Stimulated activated CD4-positive, alpha-beta T cell treated with anti-CD3 and anti-CD28 coated beads, Interleukin-1b, Interleukin-23, amount 100 ng/mL, for 1 hour (primary cell): ENCODE measurements at places on chromosomes 5 and 9.

- DNase-seq: peak; percentile 86
Measured at GRCh38 chr9:3525836-3526164, at the start of gene RFX3. Gene RFX3 (minus strand): TSS chr9:3526001. CDS start chr9:3395588, 130,413 bp downstream.

DNA sequence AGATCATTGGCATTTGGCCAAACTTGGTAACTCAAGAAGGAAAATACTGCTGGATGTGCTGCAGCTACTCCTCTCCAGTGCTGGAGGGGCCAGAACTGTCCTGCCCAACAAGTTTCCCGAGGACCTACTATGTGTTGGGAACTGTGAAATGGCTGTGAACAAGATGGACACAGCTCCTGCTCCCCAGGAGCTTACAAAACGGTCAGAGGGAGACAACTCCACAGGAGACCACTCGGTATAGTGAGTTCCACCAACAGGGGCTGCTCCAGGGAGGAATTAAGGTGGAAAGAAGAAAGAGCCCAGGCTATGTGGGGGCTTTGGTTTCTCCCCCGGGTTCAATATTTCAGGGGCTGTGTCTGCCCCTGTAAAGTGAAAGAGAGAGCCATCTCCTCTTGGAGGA lies 78.8 kb downstream of the GNA14 start:
- no peak for DNase-seq

- DNase-seq: no peak
Measured at GRCh38 chr9:134024214-134024792, 978 bp upstream of the BRD3OS start.

DNA sequence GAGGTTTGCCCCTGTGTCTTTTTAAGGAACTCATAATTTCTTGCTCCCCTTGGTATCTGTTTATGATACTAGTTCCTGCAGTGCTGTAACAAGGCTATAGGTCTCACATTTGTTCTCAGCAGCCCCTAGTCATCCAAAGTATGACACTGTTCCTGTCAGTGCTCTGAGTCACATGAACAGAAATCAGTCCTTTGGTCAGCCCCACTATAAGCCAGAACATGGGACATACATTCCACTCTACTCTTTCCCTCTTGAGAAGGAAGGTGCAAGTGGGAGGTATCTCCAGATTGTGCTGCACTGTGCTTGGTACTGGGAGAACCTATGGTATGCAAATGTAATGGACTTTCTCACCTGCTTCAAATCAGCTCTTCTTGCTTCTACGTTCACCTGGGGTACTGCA lies 87.0 kb downstream of the IARS1 start:
- no peak for DNase-seq

DNA sequence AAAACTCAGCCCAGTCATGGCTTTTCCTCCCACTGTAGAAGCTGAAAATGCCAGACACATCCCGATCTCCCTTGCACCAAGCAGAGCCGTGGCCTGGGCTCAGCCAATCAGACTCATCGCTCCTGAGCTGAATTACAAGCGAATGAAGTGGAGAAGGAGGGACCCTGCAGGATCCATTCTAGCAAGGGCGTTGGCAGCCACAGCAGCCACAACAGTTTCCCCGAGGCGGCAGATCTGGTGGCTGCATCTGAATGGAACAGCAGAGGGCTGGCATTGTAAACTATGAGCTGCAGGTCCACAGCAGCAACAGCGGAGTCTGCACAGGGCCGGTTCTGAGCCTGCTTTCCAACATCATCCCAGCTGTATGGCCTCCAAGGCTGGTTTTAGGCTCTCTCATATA lies 23.8 kb downstream of the ALG2 start:
- no peak for DNase-seq

GRCh38 chr5:170317499-170317898 lies 19.9 kb upstream of the LCP2 start:
- DNase-seq: no peak

GRCh38 chr5:89956838-89957237 lies 452.7 kb downstream of the CETN3 start:
- no peak for DNase-seq

DNA sequence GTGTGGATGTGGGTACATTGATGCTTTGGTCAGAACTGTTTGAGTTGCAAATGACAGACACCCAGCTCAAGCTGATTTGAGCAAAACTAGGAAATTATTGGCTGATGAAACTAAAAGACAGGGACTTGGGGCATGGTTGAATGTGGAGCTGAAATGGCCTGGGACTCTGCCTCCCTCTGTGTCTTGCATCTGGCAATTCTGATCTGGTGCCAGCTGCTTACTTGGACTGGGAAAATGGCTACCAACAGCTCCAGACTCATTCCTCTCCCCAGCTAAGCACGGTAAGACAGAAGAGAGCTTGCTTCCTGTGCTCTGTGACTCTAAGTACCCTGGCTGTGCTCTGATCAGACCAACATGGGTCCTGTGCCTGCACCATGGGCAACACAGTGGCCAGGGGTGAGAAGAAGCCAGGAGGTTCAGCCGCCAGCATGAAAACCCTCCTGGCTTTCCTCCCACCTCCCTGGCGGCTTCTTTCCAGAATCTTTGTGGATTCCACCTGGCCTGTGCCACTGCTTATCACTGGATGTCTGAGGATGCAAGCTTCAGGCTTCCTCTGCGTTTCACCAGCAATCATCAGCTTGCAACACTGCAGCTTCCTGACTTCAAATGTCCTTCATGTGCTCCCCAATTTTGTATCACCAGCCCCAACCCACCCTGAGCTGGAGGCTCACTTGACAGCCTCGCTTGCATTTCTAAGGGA lies 44.1 kb downstream of the C5orf15 start:
- no peak for DNase-seq

- DNase-seq: no peak
Measured at GRCh38 chr9:69198521-69199220, 24.6 kb downstream of the TJP2 start.

- DNase-seq: no peak
Measured at GRCh38 chr5:170226661-170227060, 6.1 kb upstream of the C5orf58 start.

DNA sequence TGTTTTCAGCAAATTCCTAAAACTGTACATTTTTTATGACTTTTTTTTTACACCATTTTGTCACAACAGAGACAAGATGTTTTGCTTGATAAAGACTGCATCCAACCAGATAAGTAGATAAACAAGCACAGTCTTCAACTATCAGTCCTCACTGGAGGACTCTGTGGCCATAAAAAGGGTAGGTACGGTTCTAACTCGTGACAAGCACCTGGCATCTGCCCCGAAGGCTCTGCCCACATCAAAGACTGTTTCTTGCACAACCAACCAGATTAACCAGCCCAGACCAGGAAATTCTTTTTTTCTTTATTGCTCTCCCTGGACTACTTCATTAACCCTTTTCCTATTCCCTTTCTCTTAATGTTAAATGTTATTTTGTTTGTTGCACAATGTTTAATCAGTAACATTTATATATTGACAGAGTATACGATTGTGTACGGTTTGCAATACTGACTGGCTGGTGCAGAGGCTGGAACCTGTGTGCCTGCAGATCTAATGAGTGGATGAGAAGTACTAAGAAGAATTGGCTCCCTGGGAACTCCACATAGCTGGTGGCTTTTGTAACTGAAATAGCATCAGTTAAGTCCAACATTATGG lies 74.1 kb downstream of the SERINC5 start:
- DNase-seq: no peak

- DNase-seq: peak; percentile 50
Measured at GRCh38 chr9:89408628-89409101, 89.2 kb downstream of the SEMA4D start.
